HS-5 (cell line): ENCODE measurements at places on chromosomes 2 and 18.

GRCh38 chr2:218002845-218003180, at the start of gene TNS1:
TNS1 (minus strand) TSS chr2:218002995; CDS start chr2:218002872, 123 bp downstream.
- no peak for DNase-seq

DNA sequence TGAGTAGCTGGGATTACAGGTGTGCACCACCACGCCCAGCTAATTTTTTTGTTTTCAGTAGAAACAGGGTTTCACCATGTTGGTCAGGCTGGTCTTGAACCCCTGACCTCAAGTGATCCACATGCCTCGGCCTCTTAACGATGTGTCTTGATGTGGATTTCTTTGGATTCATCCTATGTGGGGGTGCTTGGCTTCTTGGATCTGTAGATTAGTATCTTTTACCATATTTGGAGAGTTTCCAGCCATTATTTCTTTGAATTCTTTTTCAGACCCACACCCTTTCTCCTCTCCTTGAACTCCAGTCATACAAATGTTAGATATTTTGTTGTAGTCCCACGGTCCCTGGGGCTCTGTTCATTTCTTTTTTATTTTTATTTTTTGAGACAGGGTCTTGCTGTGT, 6.8 kb upstream of the TOGARAM2 start:
- no peak for DNase-seq

GRCh38 chr2:39696101-39696553, 30.4 kb downstream of the TMEM178A start:
- DNase-seq: peak; percentile 18

DNA sequence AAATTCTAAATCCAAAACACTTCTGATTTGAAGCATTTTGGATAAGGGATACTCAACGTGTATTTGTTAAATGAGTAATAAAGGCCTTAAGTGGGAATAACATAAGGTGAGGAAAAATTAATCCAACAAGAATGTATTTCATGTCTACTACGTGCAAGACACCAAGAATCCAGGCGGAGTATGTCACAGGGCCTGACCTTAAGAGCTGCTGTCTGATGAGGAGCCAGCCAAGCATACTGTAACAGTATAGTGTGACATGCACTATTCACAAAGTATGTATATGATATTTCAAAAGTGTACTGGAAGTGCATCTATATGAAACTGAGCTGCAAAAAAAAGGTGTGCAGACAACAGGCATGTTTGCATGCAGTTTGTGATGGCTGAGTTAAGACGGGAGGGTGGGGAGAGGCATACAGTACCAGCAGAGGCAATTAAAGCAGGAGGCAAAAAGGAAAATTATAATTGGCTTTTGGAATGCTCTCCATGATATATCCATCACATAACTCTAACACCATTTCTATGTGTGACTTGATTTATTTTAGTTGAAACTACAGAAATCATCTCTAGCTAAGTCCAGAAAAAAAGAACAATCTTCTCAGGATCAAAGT, 18.2 kb downstream of the IWS1 start:
- DNase-seq: no peak

DNA sequence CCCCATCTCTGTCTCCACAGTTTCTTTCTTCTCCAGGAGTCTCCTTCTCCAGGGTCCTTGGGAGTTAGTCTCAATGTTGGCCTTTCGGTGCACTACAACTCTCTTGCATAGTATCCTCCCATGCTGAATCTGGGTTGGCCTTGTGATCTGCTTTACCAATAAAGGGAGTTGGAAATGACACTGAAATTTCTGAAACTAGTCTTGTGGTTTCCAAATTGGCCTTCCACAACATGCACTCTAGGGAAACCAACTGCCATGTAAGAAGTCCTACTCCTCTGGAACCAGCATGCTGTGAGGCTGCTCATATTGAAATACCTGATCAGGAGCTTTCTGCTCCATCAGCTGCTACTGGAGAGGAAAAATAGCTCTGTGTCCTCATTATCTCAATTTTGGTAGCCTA, 9.9 kb upstream of the ABHD3 start:
- DNase-seq: no peak

- no peak for DNase-seq
Observed at GRCh38 chr2:233271693-233272092, 20.2 kb downstream of the ATG16L1 start.

GRCh38 chr18:74709452-74709851, 111.8 kb downstream of the ZNF407 start:
- no peak for DNase-seq
